Activated CD8-positive, alpha-beta memory T cell treated with anti-CD3 and anti-CD28 coated beads for 1 hour (primary cell): ENCODE measurements at places on chromosomes 4 and X.

DNA sequence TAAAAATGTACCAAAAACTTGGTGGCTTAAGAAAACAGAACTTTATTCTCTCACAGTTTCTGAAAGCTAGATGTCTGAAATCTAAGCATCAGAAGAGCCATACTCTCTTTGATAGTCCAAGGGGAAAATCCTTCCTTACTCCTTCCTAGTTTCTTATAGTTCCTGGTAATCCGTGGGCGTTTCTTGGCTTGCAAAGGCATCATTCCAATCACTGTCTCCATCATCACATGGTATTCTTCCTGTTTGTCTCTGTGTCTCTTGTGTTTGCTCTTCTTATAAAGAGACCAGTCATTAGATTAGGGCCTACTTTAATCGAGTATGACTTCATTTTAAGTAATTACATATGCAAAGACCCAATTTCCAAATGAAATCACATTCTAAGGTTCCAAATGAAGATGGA is 118.9 kb upstream of the FSTL5 start:
- DNase-seq: no peak

DNA sequence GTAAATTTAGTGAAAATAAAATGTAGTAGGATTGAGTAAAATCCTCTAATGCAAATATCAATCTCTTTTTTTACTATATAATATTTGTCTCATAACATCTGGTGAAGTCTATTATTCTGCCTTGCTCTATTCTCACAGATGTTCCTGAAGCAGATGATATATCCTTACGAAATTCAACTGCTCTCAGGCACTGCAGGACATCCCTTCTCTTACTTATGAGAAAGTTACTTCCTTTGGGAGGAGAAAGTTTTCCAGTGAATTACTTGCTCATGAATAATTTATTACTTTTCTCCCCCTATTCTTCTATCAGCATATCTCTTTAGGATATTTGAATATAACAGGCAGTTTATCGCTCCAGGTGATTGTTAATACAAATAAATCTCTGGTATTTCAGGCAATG is 75.6 kb upstream of the AGA start:
- DNase-seq: no peak

DNA sequence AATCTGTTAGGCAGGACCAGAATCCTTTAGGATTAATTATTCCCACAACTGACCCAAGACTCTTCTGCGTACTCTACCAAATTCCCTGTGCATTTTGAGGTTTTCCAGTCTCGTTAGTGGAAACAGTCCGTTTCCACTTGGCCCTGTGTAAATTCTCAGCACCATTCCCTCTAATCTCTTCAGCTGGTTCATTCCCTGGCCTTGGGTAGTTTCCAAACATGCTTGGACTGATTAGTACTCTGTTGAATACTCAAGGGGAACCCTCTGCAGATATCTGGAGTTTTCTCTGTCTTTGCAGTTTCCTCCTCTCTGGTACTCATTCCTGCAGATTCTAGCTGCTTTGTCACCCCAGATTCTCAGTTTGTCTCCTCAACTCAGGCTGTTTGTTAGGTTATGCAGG is 80.4 kb downstream of the ZFX start:
- DNase-seq: no peak

DNA sequence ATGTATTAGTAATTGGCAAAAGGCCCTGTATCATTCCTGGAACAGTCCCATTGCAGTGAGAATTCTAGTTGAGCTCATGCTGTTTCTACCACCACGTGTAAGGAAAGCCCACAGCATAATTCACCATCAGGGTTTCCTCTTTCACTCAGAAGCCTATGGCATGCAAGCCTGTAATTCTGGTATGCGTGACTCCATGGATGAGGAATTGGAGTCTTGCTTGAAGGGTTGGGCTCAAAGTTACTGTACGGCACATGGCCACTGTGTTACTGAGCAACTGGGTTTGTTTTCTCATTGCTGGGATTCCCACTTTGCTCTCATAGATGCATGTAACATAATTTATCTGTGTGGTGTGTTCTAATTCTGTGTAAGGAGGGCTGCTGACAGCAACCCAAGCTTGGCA is 132.3 kb upstream of the NR3C2 start:
- no peak for DNase-seq

DNA sequence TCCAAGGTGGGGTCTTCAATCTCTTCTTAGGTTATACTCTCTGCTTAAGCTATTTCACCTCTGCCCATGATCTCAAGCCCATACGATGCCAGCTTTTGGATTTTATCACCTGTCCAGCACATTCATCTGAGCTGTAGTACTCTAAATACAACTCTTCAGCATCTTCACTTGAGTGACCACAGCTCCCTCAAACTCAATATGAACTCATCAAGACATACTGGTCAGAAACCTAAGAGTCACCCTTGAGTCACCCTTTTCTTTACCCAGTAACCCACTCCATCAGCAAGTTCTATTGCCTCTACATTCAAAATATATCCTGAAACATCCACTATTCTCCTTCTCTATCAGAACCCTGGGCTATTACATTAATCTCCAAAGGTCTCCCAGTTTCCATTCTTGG is 69.4 kb downstream of the DCHS2 start:
- DNase-seq: no peak

- no peak for DNase-seq
Measured at GRCh38 chr4:55636656-55636999, 530 bp upstream of the NMU start.

DNA sequence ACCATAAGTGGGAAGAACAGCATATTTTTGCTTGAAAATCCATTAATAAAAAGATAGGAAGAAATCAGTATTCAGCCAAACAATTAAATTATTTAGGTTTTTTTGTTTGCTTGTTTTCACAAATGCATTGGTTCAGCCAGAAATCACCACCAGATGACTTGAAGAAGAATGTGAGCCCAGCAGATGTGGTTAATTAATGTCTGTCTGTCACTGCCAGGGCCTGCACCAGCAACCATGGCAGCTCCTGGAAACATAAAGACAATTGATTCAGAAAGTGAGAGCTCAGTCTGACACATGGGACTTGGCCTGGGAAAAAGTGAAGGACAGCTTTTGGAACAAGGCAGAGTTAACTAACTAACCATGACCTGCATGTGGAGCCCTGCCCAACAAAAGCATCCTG is 74.0 kb downstream of the MAOB start:
- DNase-seq: no peak

GRCh38 chr4:74948236-74948635 is 15.3 kb downstream of the PARM1 start:
- no peak for DNase-seq

- DNase-seq: no peak
Measured at GRCh38 chrX:97616883-97617530, 733.3 kb downstream of the RPA4 start.

DNA sequence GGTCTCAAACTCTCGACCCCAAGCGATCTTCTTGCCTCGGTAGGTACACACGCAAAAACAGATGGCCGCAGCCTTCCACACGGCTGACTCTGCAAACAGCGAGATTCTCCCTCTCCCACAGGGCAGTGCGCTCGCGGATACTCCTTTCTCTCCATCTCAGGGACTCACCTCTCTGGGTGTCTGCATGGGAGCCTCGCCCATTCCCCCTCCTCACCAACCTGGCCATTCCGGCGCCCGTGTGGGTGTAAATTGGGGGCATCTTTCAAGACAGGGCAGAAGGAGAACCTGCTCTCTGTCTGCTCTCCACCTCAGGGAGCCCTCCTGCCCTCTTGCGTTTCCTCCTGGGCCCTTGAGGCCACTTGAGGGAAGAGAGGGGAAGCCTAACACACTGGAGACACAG is 4.4 kb downstream of the CTAG2 start:
- no peak for DNase-seq

DNA sequence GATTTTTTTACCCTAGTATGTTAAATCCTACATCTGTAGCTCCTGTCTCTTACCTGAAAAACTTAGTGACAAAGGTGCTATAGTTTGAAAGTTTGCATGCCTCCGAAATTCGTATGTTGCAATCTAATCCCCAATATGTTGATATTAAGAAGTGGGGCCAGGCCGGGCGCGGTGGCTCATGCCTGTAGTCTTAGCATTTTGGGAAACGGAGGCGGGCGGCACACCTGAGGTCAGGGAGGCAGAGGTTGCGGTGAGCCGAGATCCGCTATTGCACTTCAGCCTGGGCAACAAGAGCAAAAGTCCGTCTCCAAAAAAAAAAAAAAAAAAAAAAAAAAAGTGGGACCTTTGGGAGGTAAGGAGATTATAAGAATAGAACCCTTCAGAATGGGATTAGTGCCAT is 471.3 kb upstream of the TECRL start:
- no peak for DNase-seq

- no peak for DNase-seq
Measured at GRCh38 chr4:31081366-31081765, 361.2 kb downstream of the PCDH7 start.

DNA sequence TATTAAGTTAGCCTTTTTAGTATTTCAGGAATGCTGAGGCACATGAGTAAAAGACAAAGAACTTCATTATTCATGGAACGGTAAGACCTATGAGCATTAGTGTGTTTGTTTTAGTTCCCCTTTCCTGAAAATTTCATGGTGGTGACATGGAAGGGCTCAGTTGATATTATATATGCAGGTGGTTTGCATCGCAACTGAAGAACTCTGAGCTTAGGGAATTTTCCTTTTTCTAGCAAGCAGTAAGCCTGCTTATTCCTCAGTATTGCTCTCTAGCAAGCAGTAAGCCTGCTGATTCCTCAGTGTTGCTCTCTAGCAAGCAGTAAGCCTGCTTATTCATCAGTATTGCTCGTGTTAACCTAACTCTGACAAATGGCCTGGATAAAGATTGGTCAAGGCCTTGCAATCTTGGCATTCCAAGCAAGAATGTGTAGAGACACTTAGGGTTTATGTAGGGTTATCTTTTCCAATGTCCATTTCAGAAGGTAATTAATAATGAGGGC is 37.7 kb upstream of the MAGEB18 start:
- no peak for DNase-seq

DNA sequence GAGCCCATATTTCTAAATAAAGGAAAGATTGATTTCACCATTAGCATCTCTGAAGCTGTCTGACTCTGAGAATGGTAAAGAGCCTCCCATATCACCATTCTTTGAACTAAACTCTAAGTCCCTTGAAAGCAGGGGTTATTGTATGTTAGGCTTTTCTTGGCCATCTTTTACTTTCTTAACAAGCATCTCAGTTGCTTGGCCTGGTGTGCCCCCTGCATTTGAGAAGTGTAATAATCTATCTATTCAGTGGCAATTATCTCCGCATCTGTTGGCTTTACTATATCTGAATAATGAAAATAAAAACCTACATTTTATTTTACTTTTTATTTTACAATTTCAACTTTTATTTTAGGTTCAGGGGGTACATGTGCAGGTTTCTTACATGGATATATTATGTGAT is 128.3 kb upstream of the ARMCX2 start:
- DNase-seq: no peak

GRCh38 chr4:8370106-8370787 is 70.3 kb downstream of the ACOX3 start:
- no peak for DNase-seq
